Chondrocyte (in vitro differentiated cells): ENCODE measurements at places on chromosomes 3 and 15. TPM values are rescaled to one million over a fixed set of nuclear protein-coding genes. Genes with fewer than 3 reads are reported as not detected.

Gene OR5H6
- not detected in 3 replicates for total RNA-seq

Gene UTS2B
- 0.17 to 0.44 TPM in 2 of 3 replicates, not detected in the other for total RNA-seq

Gene DNAH1
- total RNA-seq = 5.0 to 9.4 TPM (median 5.4 TPM) in 3 replicates

Gene PLSCR5
- total RNA-seq = not detected in 3 replicates

Gene ISG20
- total RNA-seq = 3.8 to 4.5 TPM (median 4.5 TPM) in 3 replicates

Gene TMEM266
- 0.20 to 1.1 TPM (median 0.23 TPM) in 3 replicates for total RNA-seq

- peaks cover 2% of the 10 kb centered on the region for H3K36me3 ChIP-seq
- H3K27ac ChIP-seq = no peak overlapping the region
- no peak for DNase-seq
Measured at GRCh38 chr3:186187401-186188275, 78.7 kb upstream of the ETV5 start.

DNA sequence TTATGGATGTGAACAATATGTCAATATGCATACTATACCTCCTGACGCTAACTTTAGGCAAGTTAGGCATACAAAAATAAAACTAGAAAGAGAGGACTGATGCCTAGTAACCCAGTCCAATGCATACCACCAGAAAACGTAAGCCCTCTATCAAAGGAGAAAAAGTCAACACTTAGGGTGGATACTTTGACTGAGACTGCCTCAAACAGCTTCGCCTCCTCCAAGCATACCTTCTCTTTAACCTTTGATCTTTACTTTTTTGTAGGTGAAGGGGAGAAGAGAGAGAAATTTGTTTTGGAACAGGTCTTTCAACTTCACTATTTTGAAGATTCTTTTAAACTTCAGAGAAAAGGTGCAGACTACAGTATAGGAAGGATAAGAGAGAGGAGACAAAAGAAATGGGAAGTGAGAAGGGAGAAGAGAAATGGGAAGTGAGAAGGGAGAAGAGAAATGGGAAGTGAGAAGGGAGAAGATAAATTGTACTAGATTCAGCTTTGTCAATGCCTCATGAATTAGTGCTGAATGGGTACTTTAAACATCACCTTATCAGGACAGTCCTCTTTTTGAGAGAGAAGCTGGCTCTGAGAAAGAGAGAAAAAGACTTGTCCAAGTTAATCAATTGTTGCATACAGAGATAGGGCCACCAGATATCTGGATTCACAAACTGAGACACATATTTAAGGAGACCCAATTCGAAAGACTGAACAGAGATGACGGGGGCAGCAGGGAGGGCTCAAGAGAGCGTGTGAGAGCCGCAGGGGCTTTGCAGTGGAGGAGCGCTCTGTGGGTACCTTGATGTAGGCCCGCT, 1.0 kb downstream of the P3H2 start:
- H3K4me1 ChIP-seq = peaks cover 73% of the 10 kb centered on the region
- no peaks in the 10 kb centered on the region for H3K27me3 ChIP-seq
- no peaks in the 10 kb centered on the region for H3K36me3 ChIP-seq
- H3K4me3 ChIP-seq = peak overlapping the region; percentile 78
- no peak for DNase-seq

- no peaks in the 10 kb centered on the region for H3K27me3 ChIP-seq
- no peak overlapping the region for H3K4me3 ChIP-seq
- no peak for DNase-seq
- peaks cover 1% of the 10 kb centered on the region for H3K36me3 ChIP-seq
Measured at GRCh38 chr3:65669163-65669875, 369.4 kb downstream of the MAGI1 start.

DNA sequence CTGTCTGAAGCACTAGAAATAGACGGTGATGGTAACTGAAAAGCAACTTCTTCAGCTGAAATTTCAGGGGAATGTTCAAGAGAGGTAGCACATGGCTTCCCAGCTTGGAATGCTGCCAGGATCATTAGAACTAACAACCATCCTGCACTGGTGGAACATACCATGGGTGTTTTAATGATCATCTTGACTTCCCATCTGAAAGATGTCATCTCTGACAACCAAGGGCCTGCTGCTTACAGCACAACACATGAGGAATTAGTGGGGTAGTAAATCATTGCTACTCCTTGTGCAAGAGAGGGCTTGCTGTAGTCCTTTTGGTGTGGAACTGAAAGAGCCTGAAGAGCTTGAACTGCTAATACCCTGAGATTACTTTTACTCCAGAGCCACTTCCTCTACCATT, 853.7 kb downstream of the MCTP2 start:
- no peaks in the 10 kb centered on the region for H3K27me3 ChIP-seq
- DNase-seq = no peak
- peaks cover 25% of the 10 kb centered on the region for H3K4me1 ChIP-seq
- no peaks in the 10 kb centered on the region for H3K36me3 ChIP-seq

GRCh38 chr15:39326306-39326975, 254.4 kb upstream of the THBS1 start:
- H3K36me3 ChIP-seq = no peaks in the 10 kb centered on the region
- no peak overlapping the region for H3K4me3 ChIP-seq
- H3K27ac ChIP-seq = no peak overlapping the region
- peaks cover 20% of the 10 kb centered on the region for H3K4me1 ChIP-seq
- H3K27me3 ChIP-seq = no peaks in the 10 kb centered on the region

GRCh38 chr3:110900576-110900975, 171.0 kb upstream of the NECTIN3 start:
- DNase-seq = no peak
- peak overlapping the region; percentile 4 for H3K27ac ChIP-seq
- H3K4me1 ChIP-seq = peaks cover 36% of the 10 kb centered on the region
- no peak overlapping the region for H3K4me3 ChIP-seq
- peaks cover 4% of the 10 kb centered on the region for H3K36me3 ChIP-seq

DNA sequence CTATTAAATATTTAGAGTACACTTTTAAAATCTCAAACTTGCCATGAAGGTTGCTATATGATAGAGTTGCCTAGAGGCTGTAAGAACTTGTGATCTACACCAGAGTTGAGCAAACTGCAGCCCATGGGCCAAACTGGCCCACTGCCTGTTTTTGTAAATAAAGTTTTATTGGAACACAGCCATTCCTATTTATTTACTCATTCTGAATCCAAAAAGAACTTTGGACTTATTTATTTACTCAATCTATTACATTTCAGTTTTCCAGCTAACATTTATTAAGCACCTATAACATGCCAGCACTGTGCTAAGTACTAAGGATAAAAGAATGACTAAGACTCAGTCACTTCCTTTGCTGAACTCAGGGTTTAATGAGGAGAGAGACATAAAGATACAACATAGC, 403.6 kb downstream of the ERC2 start:
- H3K27ac ChIP-seq = no peak overlapping the region
- DNase-seq = no peak
- peaks cover 9% of the 10 kb centered on the region for H3K36me3 ChIP-seq
- H3K4me3 ChIP-seq = no peak overlapping the region
- H3K4me1 ChIP-seq = no peaks in the 10 kb centered on the region

DNA sequence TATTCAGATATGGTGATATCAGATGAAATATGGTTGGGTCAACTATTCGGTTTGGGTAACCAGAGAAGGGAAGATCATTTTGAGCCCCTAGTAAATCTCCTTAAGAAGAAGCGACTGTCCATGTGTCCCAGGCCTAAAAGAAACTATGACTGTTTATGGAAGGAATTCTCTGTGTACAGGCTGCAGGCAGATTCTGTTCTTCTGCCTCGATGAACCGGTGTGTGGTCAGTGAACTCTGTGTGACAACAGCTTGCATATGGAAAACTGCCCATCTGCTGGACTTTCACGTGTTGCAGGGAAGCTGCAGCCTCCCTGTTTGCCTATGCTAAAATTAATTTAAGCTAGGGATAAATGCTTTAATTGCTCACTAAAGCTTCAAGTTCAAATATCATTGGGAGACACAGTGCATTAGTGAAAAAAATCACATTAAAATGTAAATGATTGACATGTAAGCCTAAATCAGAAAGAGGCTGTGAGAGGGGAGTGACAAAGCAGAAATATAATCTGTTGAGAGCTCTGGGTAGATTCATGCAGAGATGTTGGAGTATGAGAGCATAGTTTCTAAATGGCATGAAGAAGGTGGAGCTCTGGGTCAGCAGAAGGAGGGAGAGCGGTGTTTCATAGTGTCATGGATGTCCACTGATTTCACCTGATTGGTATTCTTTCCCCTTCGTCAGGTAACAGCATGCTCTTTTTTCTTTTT, 65.4 kb upstream of the PFN2 start:
- DNase-seq = no peak
- H3K4me3 ChIP-seq = no peak overlapping the region
- no peaks in the 10 kb centered on the region for H3K27me3 ChIP-seq
- H3K4me1 ChIP-seq = peaks cover 23% of the 10 kb centered on the region
- peak overlapping the region; percentile 57 for H3K27ac ChIP-seq

DNA sequence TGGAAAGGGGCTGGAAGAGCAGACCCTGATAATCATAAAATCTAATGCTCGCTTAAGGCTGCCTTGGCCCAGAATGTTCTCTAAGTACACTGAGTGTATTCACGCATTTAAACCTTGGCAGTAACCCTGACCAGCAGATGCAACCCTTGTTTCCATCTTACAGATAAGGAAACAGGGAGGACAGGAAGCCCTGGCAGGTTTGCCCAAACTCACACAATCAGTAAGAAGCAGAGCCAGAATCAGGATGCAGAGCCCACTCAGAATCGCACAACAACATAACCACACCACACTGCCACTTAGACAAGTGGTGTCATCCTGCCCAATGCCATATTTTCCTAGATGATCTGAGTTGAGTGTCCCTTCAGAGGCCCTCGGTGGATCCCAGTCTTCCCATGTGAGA, 214.5 kb upstream of the HES1 start:
- no peak overlapping the region for H3K27ac ChIP-seq
- H3K36me3 ChIP-seq = peaks cover 10% of the 10 kb centered on the region
- H3K27me3 ChIP-seq = peaks cover 27% of the 10 kb centered on the region
- DNase-seq = no peak
- no peak overlapping the region for H3K4me3 ChIP-seq

DNA sequence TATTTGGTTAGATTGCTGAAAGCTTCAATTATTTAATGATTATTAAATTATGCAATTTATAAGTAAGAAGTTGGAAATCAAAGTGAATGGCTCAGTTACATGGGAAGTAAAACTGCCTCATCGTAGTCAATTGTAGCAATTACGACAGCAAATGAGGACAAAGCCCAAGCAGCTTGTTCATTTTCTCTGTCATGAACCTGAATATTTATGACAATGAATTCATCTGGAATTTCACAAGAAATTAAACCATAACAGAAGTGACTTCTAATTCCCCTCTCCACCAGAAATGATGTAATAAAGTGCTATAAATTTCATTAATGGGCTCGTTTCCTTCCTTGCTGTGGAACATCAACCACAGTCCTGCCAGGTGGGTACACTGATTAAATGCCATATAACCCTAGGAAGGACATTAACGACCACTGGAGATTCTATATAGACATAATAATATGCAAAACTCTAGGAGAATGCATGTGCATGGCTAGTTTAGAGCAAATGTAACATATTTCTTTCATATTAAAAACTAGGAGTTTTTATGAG, 273.8 kb upstream of the DCBLD2 start:
- DNase-seq = no peak
- H3K36me3 ChIP-seq = peaks cover 14% of the 10 kb centered on the region
- H3K27ac ChIP-seq = no peak overlapping the region
- H3K27me3 ChIP-seq = no peaks in the 10 kb centered on the region
- H3K4me3 ChIP-seq = no peak overlapping the region

- DNase-seq = no peak
- peaks cover 81% of the 10 kb centered on the region for H3K4me1 ChIP-seq
Measured at GRCh38 chr3:120418866-120419490, 31.8 kb downstream of the FSTL1 start.

DNA sequence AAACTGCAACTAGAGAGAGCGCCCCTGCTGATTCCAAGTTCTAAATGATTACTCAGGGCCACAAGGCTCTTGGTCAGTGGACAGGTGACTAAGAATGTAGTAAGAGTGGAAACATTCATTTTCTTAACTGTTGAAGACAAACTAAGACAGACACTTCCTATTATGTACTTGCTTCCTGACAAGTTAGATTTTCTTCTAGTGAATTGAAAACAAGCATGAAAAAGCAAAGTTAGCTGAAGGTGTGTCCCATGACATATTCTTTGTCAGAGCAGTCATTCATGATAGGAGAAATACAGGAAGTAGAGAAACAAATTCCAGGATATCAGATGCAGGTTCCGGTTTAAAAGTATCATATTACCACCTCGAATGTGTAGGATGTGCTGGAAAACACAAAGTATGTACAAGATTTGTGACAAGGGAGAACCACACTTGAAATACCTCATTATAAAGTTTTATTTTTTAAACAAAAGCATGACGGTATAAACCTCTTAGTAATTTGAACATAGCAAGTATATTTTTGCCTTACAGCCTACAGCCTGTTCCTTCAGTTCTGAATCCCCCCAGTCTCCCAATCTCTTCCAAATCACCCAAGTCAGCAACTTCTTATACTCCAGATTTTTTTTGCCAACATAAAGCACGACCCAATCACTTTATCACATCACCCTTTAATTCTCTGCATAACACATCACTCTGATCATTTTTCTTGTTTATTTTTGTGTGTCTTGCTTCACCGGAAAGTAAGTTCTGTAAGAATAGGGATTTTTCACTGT, 6.2 kb downstream of the TSPAN3 start:
- H3K4me3 ChIP-seq = no peak overlapping the region
- no peaks in the 10 kb centered on the region for H3K27me3 ChIP-seq
- peaks cover 88% of the 10 kb centered on the region for H3K4me1 ChIP-seq
- peak overlapping the region; percentile 80 for H3K27ac ChIP-seq
- no peak for DNase-seq

DNA sequence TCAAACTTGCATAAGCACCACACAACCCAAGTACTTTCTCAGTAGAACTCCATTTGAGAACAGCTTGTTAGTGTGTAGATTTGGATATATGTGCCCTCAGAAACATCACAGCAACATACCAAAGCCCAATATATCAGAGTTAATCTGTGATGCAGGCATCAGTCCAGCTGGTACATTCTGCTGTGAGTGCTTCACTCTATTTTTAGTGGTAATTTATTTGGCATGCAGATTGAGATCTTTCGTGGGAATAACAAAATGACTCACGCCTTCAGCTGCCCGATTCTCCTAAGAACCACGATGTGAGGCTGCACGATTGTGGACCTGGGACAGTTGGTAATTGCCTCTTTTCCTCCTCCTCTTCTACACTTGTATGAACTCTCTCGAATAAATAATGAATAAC, 730.7 kb downstream of the SQOR start:
- H3K27ac ChIP-seq = no peak overlapping the region
- H3K4me1 ChIP-seq = no peaks in the 10 kb centered on the region
- H3K4me3 ChIP-seq = no peak overlapping the region
- no peak for DNase-seq
- H3K27me3 ChIP-seq = no peaks in the 10 kb centered on the region
